ENCODE measurements at places on chromosomes 2 and 18.
A peak's percentile ranks its signal among the peaks of the same experiment; 100 is the strongest.

GRCh38 chr2:105573910-105574655 is 170.6 kb upstream of the NCK2 start:
- DNase-seq = no peak

DNA sequence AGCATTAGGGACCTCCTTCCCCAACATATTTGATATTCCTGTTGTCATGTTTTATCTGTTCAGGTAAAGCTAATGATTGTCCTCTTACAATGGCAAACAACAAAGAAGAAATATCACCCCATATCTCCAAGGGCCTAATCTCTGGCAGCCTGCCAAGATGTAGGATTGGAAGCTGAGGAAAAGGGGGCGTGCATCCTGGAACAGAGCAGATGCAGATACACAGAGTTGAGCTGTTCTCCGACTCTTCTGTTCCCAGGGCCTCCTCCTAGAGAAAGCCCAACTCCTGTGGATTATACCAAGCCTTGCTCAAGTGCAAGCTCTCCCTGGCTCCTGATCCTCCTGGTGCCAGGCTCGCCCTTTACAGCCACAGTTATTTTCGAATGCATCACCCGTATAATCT is 35.2 kb upstream of the CD207 start:
- DNase-seq = no peak

- DNase-seq = no peak
These were observed 267.3 kb upstream of the SPOPL start for GRCh38 chr2:138234265-138234664.

DNA sequence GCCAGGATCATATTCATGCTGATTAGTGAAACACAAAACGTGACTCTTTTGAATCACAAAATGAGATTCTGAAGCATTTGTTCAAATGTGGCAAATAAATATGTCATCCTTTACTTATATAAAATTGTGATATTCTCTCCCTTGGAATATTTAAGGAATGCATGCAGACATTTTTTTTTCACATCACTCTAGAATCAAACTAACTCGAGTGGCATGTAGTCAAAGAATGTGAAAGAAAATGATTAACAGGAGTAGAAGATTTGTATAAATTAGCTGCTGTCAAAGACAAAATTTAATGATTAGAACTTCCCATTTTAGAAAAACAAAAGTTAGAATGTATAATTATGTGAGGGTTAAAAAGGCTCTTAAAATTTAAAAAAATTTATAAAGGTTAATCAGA is 721.0 kb upstream of the FAM98A start:
- DNase-seq = no peak

DNA sequence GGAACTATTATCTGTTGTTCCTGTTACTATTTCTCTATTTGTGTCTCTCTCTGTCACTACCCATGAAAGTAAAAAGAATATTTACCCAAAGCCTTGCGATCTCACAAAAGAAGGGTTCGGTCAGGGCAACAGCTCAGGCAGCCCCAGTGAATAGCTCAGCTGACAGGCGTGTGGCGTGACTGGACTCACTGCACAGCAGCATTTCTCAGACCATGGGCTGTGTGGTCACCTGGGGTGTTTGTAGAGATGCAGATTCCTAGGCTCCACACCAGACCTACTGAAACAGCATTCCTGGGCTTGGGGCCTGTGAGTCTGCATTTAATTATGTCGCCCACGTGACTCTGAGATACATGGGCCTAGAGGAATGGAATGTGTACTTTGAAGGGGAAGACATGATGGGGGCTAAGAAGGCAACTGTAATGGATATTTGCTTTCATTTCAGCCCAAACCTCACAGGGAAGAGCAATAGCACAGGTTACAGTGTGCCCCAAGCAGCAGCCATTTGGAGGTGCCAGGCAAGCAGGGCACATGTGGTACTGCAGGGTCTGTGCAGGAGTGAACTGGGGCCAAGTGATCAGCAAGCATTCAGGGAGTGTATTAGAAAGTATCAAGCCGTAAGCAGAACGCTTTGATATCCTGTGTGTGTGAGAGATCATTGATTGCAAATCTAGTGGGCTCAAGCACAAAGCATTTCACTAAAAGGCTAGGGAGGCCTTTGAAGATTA is 90.4 kb upstream of the RBMS1 start:
- no peak for DNase-seq

GRCh38 chr2:8107621-8108378 is 574.1 kb upstream of the ID2 start:
- DNase-seq = no peak

DNA sequence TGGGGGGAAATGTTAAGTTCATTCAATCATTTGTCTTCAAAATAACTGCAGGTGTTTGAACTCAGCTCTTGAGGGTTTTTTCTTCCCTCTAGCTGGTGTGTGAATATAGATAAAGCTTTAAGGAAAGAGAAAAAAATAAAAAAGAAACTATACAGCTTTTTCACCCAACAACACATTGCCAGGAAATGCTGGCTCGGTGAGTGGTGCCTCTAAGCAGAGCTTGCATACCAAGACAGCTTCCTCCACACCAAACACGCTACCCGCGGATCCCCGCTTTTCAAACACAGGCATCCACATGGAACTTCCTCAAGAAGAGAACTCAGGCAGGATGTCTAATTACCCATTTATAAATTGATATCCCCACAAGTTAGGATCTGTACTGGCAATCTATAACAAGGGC is 69.8 kb upstream of the TANK start:
- DNase-seq = peak; percentile 16

GRCh38 chr2:25410370-25410769 is 68.6 kb upstream of the DNMT3A start:
- DNase-seq = no peak

DNA sequence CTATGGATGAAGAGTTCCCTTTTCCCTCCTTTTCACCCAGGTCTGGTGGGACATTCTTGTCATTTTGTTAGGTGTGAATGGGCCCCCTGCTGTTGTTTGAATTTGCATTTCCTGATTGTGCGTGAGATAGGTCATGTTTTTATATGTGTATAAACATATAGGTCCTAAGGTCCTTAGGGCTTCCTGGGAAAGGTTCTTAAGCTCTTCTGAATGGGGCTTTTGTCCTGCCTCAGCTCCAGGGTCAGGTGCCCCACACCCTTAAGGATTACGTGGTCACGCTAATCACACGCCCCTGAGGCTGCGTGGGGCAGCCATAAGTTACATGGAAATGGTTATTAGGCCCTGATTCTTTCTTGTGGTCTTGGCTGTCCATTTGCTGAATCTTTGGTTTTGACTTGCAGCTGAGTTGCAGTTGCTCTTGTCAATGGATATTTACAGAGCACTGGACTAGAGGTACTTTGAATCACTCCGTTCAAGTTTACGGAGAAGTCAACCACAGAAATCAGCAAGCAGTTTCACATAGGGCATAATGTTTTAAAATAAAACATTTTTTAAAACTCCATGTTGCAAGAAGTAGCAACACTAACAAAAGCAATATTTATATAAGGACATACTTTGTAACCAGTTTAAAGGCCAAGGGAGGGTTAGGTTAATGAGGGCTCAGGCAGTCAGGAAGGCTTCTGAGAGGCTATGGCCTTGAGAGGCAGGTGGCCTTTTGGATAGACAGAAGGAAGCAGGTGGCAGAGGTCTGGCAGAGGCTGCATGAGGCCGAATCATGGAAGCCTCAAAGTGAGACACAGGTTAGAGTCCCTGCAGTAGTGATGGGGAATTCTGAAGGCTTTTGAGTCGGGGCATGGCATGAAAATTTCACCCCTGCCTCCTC is 24.2 kb downstream of the LIPG start:
- no peak for DNase-seq

- no peak for DNase-seq
These were observed 129.9 kb downstream of the NCOA1 start for GRCh38 chr2:24620936-24621335.

GRCh38 chr2:8149985-8150539 is 531.8 kb upstream of the ID2 start:
- DNase-seq = no peak

DNA sequence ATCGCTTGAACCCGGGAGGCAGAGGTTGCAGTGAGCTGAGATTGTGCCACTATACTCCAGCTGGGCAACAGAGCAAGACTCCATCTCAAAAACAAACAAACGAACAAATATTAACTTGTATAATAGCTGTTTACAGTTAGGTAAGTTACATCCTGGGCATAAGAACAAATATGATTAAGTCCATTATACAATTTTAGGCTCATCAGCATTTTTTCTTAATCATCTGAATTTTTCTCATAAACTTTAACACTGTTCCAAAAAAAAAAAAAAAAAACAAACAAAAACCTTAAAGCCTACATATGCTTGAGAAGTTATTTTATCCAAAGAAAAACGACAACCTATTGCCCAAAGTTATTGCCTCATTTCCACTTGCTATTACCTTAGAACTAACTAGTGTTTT is 1042.5 kb downstream of the DPP10 start:
- no peak for DNase-seq

DNA sequence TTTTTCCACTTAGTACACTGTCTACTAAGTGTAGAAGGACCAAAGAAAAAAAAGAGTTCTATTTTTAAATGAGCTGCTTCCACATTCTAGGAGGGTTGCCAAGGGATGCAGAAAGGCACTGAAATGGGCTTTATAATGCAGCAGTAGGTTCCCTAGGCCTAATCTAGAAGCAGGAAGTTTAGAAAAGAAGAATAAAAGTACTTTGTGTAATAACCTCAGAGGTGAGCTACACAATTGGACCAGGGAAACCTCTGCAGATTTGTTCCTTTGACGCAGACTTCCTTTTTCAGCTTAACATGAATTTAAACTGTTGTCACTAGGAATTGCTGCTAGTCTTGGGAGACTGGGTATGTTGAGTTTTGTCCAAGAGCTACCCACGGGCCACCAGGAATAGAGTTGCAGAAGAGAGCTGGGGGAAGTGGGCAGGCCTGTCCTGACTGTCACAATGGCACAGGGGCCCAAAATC is 34.6 kb upstream of the RAB1A start:
- DNase-seq = no peak

DNA sequence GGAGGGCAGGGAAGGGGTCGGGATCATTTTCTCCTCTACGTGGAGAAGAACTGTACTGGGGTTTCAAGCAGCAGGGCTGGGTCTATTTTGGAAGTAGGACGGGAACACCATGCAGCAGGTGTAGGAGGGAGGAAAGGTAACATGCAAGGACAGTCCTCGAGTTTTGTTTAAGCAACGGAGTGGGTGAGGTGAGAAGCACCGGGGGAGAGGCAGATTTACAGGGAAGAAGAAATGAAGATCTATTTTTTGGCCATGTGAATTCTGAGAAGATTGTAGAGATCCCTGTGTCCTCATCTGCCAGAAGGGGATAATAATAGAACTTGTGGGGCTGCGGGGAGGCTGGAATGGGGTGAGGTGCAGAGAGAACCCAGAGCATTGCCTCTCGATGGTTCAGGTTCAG is 85.6 kb downstream of the INPP5D start:
- no peak for DNase-seq

DNA sequence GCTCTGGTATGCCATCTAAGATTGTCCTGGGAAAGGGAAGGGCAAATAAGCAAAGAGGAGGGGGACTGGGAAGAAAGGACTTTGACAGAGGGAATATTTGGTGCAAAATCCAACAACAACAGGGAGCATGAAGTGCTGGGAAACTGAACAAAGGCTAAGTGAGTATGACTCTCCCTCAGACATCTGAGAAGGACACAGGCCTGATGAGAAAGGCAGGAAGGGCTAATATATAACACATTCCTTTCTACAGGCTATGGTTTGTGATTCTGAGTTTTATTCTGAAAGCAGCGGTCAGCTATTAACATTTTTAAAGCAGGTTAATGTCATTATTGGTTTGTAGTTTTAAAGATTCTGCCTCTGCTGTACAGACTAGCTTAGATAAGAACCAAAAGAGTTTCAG is 1579.5 kb downstream of the LRP1B start:
- DNase-seq = no peak

- DNase-seq = no peak
These were observed 241.5 kb upstream of the MYT1L start for GRCh38 chr2:2572393-2573204.

- DNase-seq = no peak
These were observed 133.1 kb upstream of the CRIM1 start for GRCh38 chr2:36222485-36222884.

DNA sequence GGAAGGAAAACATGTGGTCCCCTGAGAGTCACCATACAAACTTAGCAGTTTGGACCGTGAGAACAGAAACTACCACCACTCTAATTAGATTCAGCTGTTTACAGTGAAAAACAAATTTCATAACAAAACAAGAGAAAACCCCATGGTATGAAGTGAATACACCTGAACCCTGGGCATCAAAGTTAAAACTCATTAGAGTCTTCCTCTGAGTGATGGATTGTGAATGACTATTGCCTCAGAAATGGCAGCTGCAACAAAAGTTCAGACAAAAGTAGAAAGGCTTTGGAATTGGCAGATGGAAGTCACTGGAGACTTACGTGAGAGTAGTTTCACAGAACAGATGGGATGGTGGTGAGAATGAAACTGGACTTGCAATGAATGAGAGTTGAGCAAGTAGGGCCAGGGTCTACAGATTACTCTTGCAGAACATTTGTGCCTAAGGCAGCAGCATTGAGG is 98.0 kb downstream of the AAK1 start:
- no peak for DNase-seq

- DNase-seq = peak; percentile 86
These were observed 52.9 kb upstream of the NABP1 start for GRCh38 chr2:191625016-191625415.

- DNase-seq = no peak
These were observed 36.0 kb downstream of the SKA1 start for GRCh38 chr18:50410894-50411293.

GRCh38 chr2:105125920-105126319 is 88.1 kb downstream of the MRPS9 start:
- DNase-seq = no peak

GRCh38 chr2:238461491-238461890 is 34.8 kb downstream of the ASB1 start:
- DNase-seq = no peak

DNA sequence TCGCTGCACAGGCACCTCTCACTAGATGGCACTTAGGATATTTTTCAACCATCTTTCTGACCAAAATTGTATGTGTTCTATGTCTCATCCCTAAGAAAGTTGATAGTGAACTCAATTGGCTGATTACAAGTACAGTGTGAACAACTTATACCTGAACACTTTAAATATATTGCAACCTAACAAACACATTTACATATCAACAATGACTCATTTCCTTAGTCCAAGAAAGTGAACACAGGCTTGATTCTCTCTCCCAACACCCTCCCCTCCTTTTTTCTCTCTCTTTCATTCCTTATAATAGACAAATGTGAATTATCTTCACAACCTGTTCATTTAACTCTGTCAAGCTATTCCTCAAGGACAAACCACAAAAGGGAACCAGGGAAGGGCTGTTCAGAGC is 192.0 kb downstream of the SLC8A1 start:
- DNase-seq = no peak

- no peak for DNase-seq
These were observed 89.8 kb downstream of the LOXHD1 start for GRCh38 chr18:46567196-46567595.

GRCh38 chr18:72086421-72086820 is 457.7 kb downstream of the CBLN2 start:
- DNase-seq = no peak

Data from CD4-positive, CD25-positive, alpha-beta regulatory T cell (primary cell).